NCI-H460 (cell line): ENCODE measurements at places on chromosomes 13 and 19.
A peak's percentile ranks its signal among the peaks of the same experiment; 100 is the strongest.

- no peak for DNase-seq
Measured at GRCh38 chr13:22198641-22199217, 527.9 kb downstream of the FGF9 start.

- no peak for DNase-seq
Measured at GRCh38 chr19:35725216-35725861, 7.5 kb downstream of the KMT2B start.

DNA sequence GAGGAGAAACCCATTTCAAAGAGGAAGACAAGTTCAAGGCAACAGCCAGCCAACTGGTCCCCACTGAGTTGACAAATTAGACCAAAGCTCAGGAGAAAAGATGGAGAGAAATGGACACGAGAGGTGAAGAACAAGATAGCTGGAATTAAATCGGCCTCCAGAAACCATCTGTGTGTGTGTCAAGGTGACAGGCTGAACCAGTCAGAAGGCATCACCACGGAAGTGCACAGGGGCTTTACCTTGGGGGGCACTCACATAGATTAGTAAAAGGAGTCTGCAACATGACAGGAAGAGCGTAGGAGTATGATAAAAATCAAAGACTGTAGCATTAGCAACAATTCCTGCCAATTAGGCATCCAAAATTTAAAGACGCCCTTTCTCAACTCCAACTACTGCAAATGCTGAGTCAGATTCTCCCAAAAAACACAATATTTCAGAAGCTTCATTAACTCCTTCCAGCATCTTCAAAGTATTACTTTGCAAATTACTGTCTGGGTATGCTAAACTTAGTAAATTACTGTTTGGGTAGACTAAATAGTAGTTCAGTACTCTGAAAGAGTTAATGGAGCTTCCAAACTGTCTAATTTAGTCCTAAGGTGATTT is 66.2 kb downstream of the FOXO1 start:
- no peak for DNase-seq

- DNase-seq: no peak
Measured at GRCh38 chr13:70080012-70080411, 27.6 kb upstream of the ATXN8OS start.

DNA sequence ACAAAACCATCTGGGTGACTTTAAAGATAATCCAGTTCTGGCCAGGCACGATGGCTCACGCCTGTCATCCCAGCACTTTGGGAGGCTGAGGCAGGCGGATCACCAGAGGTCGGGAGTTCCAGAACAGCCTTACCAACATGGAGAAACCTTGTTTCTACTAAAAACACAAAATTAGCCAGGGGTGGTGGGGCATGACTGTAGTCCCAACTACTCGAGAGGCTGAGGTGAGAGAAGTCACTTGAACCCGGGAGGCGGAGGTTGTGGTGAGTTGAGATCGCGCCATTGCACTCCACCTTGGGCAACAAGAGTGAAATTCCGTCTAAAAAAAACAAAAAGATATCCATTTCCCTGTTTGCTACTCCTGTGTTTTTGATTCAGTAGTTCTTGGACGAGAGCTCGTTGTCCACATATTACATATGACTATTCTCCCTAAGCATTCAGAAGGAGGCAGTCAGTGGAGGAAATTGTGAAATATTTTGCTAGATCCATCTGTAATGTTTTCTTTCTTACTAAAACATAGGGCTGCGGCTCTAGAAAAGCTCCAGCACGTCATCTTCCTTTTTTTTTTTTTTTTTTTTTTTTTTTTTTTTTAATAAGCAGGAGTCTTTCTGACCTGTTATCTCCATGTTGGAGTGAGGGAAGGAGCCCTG is 33.6 kb downstream of the ZNF701 start:
- no peak for DNase-seq

- DNase-seq: no peak
Measured at GRCh38 chr13:105572401-105572800, 963.1 kb downstream of the EFNB2 start.

GRCh38 chr13:90947976-90948375 is 399.5 kb upstream of the MIR17HG start:
- DNase-seq: no peak

DNA sequence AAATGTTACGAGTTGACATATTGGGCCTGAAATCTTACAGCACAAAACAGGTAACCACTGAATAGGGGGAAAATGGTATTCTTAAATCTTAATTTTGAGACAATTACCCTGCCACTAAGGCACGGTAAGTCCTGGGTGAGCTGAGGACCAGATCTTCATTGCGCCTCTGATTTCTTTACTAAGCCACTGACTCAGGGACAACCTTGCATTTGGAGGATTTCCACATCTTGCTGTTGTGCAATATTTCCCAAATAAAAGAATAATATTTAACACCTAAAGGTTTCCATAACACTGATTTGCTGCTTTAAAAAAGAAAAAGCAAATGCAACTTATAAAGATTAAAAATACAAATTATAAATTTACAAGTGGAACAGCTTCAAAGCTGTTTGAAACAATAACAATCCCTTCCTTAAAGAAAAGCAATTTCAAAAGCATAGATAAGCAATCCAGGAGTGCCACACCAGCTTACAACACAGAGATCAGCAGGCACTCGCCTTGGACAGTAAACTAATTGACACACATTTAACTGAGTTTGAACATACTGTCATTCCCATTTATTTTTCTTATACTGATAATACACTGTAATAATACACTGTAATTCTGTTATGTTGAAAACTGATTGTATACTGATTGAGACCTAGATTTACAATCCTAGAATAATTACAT is 79.6 kb upstream of the DOCK9 start:
- DNase-seq: no peak

GRCh38 chr13:100610391-100611347 is 22.1 kb upstream of the GGACT start:
- no peak for DNase-seq

- no peak for DNase-seq
Measured at GRCh38 chr19:10538204-10538983, 5.3 kb upstream of the ATG4D start.

GRCh38 chr13:91381371-91381770 is 17.1 kb upstream of the GPC5 start:
- peak; percentile 11 for DNase-seq

DNA sequence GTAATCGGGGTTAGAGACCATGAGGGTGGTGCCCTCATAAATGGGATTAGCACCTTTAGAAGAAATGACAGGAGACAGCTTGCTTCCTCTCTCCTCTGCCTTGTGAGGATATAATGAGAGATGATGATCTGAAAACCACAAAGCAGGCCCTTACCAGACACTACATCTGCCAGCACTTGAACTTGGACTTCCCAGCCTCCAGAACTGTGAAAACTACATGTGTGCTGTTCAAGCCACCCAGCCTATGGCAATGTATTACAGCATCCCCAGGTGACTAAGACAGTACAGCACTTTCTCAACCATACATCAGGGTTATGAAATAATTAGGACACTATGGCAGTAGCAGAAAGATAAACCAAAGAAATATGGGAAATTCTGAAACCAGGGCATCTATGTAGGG is 7.4 kb downstream of the ZNF564 start:
- DNase-seq: no peak

DNA sequence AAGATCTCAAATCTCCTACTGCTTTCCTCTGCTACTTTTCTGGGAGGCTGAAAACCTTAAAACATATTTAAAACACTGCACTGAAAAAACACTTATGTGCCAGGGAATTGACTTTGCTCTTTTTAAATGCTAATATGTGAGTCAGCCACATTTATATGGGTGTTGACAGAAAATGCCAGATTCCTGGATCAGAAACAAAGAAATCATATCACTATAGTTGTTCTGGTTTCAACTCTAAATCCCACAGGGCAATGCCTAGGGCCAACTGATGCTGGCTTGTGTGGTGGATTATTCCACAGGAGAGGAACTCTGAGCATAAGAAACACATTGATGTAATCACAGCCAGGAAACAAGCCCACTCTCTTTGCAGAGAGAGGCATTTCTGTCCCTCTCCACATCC is 1439.0 kb upstream of the SPRY2 start:
- no peak for DNase-seq

DNA sequence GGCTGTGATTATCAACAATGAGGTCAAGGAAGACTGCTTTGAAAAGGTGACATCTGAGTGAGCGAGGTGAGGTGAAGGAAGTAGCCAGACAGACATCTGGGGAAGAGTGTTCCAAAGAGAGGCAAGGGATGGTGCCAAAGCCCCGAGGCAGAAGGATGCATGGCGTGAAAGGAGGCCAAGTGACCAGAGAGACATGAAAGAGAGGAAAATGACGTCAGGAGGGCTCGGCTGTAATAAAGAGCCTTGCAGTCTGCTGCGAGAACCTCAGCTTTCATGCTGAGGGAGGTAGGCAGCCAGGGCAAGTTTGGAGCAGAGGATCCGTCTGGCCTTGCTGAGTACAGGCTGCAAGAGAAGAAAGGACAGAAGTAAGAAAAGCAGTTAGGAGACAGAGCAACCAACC is 50.8 kb downstream of the FOXO1 start:
- DNase-seq: no peak

- no peak for DNase-seq
Measured at GRCh38 chr13:95174517-95174916, 126.7 kb downstream of the ABCC4 start.

- no peak for DNase-seq
Measured at GRCh38 chr13:32790731-32791130, 204.5 kb downstream of the PDS5B start.

DNA sequence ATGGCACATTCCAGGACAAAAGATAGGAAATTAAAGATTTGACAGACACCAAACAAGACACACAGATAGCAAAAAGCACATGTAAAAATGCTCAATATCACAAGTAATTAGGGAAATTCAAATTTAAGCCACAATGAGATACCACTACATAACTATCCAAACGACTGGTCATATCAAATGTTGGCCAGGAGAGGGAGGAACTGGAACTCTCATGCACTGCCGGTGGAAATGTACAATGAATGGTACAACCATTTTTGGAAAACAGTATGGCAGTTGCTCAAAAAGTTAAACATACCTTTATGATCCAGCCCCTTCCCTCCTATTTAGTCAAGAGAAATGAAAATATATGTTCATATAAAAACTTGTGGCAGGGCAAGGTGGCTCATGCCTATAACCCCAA is 36.8 kb upstream of the CYP2S1 start:
- no peak for DNase-seq

DNA sequence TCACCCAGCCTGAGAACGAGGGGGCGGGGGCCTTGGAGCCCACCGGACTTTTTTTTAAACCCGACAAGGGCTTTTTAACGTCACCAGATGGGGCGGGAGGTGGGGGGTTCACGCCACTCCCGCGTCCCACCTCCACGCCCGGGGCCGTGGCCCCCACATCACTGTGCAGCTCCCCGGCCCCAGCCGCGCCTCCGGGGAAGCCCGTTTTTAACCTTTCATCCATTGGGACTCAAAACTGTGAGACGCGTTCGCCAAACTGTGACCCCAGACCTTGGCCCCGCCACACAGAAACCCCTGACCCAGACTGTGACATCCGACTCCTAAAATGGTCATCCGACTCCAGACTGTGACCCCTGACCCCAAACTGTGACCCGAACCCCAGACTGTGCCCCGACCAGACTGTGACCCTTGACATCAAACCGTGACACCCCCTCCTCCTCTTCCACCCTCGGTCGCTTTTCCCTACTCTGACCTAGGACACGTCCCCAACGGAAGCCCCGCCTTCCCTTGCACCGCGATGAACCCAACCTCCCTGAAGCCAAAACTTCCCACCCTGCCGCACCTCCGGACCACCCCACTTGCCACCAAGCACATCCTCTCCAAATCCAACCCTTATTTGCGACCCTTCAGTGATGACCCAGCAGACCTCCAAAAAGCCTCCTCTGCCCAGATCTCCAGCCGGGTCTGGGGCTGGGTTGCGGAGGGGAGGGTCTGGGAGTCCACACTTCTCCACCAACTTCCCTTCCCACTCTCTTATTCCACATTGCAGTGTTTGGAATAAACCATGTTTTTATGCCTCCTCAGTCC is 1.5 kb upstream of the GRWD1 start:
- no peak for DNase-seq

- no peak for DNase-seq
Measured at GRCh38 chr13:112474869-112475268, 98.7 kb downstream of the SPACA7 start.

DNA sequence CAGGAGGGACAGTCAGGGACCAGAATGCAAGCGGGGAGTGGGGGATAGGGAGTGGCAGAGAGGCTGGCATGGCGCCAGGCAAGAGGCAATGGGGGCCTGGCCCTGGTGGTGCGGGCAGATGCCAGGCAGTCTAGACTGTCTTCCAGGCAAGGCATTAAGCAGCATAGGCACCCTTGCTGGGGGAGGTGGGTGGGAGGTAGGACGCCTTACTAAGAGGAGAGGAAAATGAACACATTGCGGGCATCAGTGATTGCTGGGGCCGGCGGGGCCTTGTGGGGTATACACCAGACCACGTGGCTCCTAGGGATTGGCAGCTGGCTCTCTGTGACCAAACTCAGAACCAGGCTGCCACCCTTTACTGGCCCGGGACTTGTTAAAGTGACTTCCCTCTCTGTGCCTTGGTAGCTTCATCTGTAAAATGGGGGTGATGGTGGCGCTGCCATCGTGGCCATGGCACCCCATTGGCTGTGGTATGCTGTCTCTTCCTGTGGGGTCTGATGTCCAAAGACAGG is 46.0 kb downstream of the DNM2 start:
- DNase-seq: no peak

- no peak for DNase-seq
Measured at GRCh38 chr19:19405971-19406877, 749 bp downstream of the GATAD2A start.

- DNase-seq: no peak
Measured at GRCh38 chr19:55116232-55116858, 1.1 kb downstream of the PPP1R12C start.

DNA sequence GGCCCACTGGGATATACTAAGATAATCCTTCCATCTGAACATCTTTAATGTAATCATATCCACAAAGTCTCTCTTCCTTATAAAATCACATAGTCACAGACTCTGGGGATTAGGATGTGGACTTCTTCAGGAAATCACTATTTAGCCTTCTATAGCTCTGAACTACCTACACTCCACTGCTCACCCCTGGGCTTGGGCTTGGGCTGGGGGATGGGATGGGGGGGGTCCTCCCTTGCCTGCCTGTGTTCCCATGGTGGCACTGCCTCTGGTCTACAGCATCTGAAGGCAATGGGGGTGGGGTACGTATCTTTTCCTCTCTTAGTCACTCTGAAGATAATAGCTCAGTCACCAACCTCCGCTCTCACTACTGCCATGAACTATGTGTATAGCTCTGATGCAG is 67.8 kb upstream of the SERTM1 start:
- no peak for DNase-seq

DNA sequence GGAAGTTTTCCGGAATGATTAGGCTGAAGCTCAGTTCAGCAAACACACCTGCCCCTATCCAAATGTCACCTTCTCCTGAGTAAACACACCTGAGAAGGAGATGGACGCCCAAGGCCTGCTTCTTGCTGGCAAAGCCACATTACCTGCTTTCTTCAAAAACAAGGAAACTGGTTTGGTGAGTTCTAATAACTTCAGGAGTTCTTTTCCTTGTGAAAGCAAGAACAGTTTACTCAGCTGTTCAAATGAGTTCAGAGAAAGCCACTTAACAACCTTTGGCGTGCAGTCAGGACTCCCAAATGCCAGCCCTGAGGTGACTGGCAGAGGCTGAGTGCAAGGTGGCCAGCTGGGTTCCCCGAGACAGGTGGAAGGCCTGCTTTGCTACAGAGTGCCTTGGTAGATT is 160.5 kb downstream of the STK24 start:
- DNase-seq: no peak

- no peak for DNase-seq
Measured at GRCh38 chr13:25352230-25352629, 19.5 kb upstream of the ATP8A2 start.
